Activated naive CD8-positive, alpha-beta T cell treated with anti-CD3 and anti-CD28 coated beads, Interleukin-2, amount 10 ng/mL, durations not matched to agents 7 days and 5 days (primary cell): ENCODE measurements at places on chromosomes 1 and 21. TPM values are rescaled to one million over a fixed set of nuclear protein-coding genes. Genes with fewer than 3 reads are reported as not detected.

Gene MYOCOS
- total RNA-seq = 0.28 TPM

Gene OR14K1
- not detected for total RNA-seq

Gene MAN1C1
- 20.9 TPM for total RNA-seq

Gene CLCA4
- total RNA-seq = not detected

Gene CFAP74
- total RNA-seq = not detected

Gene ELF3
- total RNA-seq = 0.83 TPM

Gene FAM177B
- not detected for total RNA-seq

Gene ABCA4
- total RNA-seq = not detected

Gene FCRL4
- total RNA-seq = not detected

Gene SPATA45
- total RNA-seq = not detected
